ENCODE measurements at places on chromosomes 7 and 10.

GRCh38 chr7:55309040-55309991 is 55.8 kb upstream of the LANCL2 start:
- DNase-seq, result no peak

DNA sequence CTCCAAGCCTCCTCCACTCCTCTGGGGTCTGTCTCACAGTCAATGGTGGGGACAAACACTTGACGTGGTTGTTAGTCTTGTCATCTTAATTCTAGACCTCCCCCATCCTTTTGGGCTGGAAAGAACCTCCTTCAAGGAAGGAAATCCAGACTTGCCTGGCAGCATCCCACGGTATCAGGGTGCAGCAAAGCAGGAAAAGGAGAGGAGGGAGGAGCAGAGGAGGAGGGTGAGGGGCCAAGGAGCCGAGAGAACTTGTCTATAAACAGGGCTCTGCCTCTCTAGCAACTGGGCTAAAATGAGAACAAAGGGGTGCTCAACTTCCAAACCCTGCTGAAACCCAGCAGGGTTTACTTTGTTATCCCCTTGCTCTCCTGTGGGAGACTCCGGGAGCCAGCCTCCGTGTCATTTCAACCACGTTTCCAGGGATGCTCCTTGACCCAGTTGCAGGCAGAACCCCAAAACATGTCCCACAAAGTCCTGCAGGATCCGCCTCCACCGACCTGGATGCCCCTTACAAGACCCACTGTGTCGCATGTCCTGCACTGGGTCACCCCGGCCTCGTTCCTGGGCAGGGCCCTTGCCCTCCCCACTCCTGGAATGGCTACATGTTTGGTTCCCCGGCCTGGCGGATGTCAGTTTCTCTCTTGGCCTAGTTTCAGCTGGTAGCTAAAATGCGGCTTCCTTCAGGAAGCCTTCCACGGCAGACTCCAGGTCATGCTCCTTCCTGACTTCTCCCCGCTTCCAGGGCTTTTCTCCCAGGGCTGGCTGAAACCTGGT is 69.7 kb upstream of the MGMT start:
- DNase-seq, result no peak

DNA sequence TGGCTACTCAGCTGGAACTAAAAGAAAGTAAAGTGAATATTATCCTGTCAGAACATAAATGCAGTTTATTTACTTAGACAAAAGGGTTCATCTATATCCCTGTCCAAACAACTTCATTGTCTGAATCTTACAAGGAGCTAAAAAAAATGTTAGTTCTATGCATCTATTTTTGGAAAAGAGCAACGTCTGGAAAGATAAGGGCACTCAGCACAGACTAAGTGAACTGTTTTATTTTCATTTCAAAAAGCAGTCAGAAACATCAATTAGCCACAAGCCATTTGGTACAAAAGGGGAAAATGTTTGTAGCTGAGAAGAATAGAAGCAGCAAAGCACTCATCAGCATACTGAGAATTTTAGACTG is 245.5 kb downstream of the FOXP2 start:
- no peak for DNase-seq

DNA sequence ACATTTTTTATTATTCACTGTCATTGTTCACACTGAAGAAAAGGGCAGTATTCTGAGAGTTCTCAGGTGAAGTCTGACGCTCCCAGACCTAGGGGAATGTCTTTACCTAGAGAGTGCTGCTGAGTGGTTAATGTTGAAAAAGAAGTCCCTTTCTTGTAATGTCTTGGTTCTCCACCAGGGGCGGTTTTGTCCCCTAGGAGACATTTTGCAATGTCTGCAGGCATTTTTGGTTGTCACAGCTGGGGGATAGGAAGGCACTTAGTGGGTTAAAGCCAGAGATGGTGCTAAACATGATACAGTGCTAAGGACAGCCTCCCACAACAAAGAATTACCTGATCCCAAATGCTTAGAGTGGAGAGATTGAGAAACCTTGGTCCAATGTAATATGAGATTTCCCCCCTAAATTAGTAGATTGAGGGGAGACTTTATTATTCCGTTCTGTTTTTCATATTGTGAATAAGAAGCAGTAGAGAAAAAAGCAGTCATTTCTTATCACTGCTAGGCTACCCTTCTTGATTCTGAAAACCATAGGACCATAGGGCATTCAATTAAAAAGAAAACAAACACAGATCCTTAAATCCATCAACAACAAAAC is 13.1 kb downstream of the UMAD1 start:
- peak; percentile 72 for DNase-seq

- DNase-seq, result no peak
These were observed 75.3 kb downstream of the DOCK4 start for GRCh38 chr7:112130729-112131410.

DNA sequence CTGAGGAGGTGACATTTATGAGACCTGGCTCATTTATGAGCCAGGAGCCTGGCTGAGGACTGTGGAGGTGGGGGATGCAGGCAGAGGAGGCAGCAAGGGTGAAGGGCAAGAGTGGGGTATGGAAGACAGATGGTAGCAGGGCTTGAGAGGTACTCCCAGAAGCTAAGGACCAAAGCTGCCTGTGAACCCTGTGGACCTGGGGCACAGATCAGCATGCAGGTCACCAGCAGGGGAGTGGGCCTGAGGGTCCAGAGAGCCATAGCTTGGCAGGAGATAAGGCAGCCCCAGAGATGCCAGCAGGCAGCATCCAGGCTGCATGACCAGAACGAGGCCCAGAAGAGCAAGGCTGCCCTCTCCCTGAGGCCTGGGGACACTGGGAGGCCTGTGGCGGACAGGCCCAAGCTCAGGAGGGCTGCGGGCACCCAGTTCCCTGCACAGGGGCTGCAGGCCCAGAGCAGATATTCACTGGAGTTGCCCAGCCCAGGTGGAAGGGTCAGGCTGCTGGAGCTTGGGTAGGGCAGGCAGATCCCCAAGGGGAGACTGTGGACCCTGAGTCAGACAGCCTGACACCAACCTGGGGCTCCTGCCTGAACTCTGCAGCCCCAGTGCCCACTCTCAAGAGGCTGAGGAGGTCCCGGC is 3.4 kb downstream of the GPR15LG start:
- DNase-seq, result no peak

DNA sequence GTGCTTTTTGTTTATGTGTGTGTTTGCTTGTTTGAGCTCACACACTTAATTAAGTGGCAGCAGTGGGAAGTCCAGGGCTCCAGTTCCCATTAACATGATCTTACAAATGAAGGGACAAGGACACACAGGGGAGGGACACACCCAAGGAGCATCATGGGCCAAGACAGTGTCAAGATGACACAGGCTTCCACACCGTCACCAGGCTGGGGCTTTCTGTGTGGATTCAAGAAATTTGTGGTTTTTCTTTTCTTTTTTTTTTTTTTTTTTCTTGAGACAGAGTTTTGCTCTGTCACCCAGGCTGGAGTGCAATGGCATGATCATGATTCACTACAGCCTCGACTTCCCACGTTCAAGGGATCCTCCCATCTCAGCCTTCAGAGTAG is 173.6 kb downstream of the KIAA1217 start:
- no peak for DNase-seq

DNA sequence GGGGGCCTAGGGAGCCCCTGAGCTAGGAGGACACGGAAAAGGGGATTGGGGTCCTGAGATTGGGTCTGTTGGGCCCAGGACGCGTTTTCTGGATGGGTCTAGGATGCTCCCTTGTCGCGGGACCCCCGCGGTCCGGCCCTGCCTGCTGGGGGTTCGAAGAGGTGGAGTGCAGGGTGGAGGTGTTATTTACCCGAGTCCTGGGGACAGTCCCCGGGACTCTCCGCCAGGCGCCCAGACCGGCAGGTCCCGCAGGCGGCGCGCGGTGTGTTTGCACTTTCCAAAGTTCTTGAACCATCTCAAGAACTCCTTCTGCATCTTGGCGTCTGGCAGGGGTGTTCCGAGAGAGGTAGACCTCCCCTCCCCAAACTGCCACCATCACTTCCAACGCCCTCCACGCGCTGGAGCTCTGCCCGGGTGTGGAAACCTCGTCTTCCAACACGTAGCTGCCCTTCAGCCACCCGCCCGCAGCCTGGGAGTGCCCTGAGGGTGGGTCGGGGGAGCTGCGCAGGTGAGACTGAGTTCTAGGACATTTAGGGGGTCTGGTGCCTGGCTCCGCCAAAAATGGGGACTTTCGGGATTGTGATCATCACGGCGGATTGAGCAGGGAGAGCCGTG is 569 bp downstream of the CAV1 start:
- DNase-seq, result peak; percentile 45

GRCh38 chr10:79396520-79396919 is 48.9 kb downstream of the ZCCHC24 start:
- DNase-seq, result no peak

- DNase-seq, result no peak
These were observed 25.8 kb downstream of the NHLRC2 start for GRCh38 chr10:113880236-113880635.

DNA sequence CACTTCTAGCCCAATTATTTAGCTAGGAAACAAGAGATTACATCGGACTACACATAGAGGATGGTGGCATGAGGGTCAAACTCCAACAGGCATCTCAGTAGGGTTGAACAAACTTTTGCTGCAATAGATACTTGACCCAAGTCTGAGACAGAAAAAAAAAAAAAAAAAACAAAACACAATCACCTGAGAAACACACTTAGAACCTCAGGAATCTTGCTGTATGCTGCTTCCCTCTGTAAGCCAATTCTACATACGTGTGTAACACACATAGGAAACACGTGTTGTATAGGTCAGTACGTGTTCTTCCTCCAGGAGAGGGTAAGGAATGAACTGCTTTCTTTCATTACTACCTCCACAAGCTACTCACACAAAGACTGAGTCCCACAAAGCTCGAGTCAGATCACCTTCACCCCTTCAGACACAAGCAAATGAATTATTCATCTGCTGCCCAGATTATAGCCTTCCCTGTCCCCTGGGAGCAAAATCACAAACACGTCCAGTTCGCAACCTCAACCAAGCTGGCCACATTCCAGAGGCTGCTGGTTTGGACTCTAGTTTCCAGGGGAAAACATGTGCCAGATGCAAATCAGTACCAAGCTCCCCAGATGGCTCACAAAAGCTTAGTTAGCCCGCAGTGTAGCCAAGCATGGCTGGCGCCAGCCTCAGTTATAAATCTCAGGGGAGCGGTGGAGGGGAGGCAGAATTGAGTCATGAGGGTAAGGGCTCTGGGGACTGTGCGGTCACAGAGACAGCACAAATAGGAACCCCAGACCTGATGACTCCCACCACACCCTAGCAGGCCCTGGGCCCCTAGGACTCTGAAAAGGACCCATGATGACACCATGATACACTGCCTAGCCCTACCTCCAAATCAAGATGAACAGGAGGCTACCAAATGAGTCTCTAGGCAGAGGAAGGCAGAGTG is 15.1 kb downstream of the PSAP start:
- DNase-seq, result peak; percentile 34

- no peak for DNase-seq
These were observed 143.4 kb upstream of the LSM8 start for GRCh38 chr7:118040562-118040961.

- DNase-seq, result no peak
These were observed 22.6 kb downstream of the PALS2 start for GRCh38 chr7:24595671-24596418.

- no peak for DNase-seq
These were observed 44.2 kb upstream of the C10orf71 start for GRCh38 chr10:49254556-49255318.

- DNase-seq, result no peak
These were observed 53.5 kb downstream of the GLI3 start for GRCh38 chr7:42183547-42183946.

DNA sequence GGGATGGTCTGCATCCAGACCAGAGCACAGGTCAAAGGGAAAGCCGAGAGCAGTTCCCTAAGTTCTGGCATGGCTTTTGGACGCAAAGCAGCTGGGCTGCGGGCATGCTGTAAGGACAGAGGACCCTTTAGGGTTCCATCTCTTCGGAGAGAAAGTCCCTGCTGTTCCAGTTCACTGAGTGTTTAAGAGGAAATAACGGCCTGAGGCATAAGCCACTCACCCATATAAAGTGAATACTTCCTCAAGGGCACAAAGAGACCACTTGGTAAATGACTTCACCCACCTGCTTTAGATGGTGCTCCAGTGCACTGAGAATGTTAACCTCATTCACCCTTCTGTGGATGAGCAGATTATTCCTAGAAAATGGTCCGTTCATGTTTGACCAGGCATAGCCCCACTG is 586.7 kb upstream of the GALNT17 start:
- DNase-seq, result no peak

- no peak for DNase-seq
These were observed 83.5 kb downstream of the BRAF start for GRCh38 chr7:140841166-140841715.

GRCh38 chr7:66146701-66147100 is 32.1 kb downstream of the CRCP start:
- DNase-seq, result no peak

GRCh38 chr7:23331132-23331531 is 32.0 kb downstream of the MALSU1 start:
- DNase-seq, result no peak

DNA sequence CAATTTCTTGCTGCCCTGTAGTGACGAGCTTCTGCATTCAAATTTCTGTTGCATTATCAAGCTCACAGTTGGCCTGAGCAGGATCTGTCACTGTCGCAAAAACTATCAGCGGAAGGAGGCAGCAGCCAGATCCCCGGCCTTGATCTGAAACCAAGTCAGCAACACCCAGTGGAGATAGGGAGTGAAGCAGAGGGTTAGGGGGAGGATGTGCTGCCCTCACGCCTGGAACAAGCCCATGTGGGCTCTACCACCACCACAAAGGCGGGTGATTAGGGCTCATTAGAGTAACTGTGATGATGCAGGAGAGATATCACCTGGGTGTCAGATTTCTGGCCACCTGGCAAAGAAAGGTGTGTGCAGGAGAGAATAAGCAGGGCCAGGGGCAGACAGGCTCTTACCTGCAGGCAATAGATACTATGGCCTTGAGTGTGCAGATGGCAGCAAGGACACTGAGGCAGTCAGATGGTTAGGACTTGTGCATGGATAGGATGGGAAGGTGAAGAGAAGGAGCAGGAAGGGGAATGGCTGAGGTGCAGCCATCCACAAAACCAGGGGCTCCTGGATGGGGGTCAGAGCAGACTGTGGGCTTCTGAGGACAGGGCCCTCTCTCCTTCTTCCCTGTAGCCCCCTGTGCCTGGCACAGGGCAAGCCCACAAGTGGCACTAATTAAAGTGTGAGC is 417.3 kb downstream of the RPS24 start:
- no peak for DNase-seq

DNA sequence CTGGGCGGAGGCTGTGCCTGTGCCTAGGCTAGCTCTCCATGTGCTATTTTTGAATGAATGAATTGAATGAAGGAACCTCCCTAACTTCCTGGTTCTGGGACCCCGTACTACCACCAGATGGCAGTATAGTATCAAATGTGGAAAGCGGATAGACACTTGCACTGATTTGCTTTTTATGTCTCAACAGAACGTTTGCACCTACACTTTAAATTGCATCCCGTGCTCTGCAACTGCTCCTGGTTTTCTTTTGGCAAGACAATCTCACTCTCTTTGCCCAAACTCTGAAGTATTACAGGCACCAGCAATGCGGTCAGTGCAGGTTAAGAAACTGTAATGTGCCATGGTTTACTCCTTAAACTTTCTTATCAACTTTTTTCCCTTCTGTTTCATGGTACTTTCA is 6.5 kb downstream of the FZD8 start:
- peak; percentile 81 for DNase-seq

DNA sequence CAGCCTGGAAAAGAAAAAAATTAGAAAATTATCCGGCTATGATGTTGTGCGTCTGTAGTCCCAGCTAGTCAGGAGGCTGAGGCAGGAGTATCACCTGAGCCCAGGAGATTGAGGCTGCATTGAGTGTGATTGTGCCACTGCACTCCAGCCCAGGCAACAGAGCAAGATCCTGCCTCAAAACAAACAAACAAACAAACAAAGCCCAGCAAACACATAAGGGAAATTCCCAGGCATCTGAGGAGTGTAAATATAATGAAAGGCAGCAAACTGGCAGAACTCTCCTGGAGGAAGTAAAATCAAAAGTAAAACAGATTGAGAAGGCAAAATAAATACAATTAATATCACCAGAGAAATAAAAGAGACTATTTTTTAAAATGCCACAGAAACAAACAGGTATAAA is 84.5 kb upstream of the ITGB1 start:
- no peak for DNase-seq

All from neural progenitor cell (in vitro differentiated cells).